H1 (cell line): ENCODE measurements at places on chromosomes 1 and 21. TPM values are rescaled to one million over a fixed set of nuclear protein-coding genes. Genes with fewer than 3 reads are reported as not detected.

GRCh38 chr21:39182484-39183271 lies 573 bp downstream of the PSMG1 start:
- no peak for DNase-seq
- H3K4me3 ChIP-seq: peak overlapping the region; percentile 88
- H3K36me3 ChIP-seq: peaks cover 9% of the 10 kb centered on the region
- peaks cover 5% of the 10 kb centered on the region; the same call in 1 of the 2 replicates for H3K4me1 ChIP-seq
- H3K27me3 ChIP-seq: no peaks in the 10 kb centered on the region
- peak overlapping the region; percentile 89 for H3K27ac ChIP-seq

DNA sequence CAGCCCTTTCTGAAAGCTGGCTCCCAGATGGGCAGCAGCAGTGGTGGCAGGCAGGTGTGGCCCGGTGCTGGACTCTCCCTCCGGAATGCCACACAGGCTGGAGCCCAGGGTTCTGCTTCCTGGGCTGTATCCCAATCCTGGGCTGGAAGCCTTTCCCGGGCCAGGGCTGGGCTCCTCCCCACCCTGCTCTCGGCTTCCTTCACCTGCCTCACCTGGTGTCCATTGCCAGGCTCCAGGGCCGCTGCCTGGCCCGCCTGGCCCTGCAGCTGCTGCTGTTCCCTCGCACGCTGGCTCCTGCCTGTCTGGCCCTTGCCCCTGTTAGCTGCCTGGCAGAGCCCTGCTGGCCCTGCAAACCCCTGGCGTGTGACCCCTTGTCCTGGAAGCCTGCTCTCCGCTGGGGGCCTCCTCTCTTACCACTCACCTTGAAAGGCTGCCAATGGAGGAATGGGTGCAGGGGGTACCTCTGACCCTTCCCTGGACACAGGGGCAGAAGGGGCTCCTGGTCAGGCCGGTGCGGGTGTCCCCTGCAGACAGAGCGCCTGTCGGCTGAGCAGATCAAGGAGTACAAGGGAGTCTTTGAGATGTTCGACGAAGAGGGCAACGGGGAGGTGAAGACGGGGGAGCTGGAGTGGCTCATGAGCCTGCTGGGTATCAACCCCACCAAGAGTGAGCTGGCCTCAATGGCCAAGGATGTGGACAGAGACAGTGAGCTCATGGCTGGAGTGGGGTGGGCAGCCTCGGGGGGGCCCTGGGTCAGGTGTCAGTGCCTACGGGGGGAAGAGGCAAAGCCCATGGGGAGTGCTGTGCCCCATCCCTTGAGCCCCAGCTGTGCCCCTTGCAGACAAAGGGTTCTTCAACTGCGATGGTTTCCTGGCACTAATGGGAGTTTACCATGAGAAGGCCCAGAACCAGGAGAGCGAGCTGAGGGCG lies 1.1 kb downstream of the CALML6 start:
- H3K36me3 ChIP-seq: no peaks in the 10 kb centered on the region
- DNase-seq: no peak
- no peak overlapping the region for H3K27ac ChIP-seq
- H3K4me3 ChIP-seq: no peak overlapping the region

Gene LENEP
- 1.2 and 1.3 TPM in 2 replicates for total RNA-seq

GRCh38 chr1:38721816-38722215 lies 137.8 kb downstream of the RRAGC start:
- H3K4me3 ChIP-seq: no peak overlapping the region

GRCh38 chr1:209364716-209365115 lies 218.8 kb upstream of the CAMK1G start:
- H3K4me1 ChIP-seq: peaks cover 7% of the 10 kb centered on the region; the same call in 1 of the 2 replicates
- no peaks in the 10 kb centered on the region for H3K27me3 ChIP-seq
- H3K27ac ChIP-seq: no peak overlapping the region
- H3K4me3 ChIP-seq: no peak overlapping the region

GRCh38 chr21:39851002-39851618 lies 16.1 kb upstream of the PCP4 start:
- no peaks in the 10 kb centered on the region for H3K4me1 ChIP-seq
- H3K27ac ChIP-seq: no peak overlapping the region
- DNase-seq: no peak
- no peaks in the 10 kb centered on the region; the same call in 1 of the 2 replicates for H3K36me3 ChIP-seq

DNA sequence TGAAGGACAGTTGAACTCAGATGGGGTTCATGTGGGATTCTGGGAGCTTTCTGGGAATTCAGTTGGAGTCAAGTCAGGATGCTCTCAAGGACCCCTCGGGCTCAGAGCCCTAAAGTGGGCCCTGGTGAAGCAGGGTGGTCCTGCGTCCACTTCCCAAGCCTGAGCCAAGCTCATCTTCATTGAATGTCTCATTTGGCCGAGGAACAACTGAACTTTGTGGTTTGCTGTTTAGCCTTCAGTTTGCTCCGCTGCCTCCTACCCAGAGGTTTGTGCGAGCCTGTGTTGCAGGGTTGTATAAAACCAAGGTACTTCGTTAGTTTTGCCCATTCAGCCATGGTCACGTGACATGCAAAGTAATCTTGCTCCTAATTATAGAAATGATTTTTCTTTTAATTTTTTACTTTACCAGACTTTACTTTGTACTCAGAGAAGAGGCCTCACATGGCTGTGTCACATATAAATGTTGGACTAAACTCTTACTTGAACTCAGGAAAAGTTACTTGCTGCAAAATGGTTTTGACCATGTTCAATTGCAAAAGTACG lies 49.7 kb downstream of the B3GALT5 start:
- no peak overlapping the region for H3K4me3 ChIP-seq
- H3K27ac ChIP-seq: no peak overlapping the region

GRCh38 chr1:205285381-205286101 lies 36.0 kb downstream of the NUAK2 start:
- H3K4me3 ChIP-seq: no peak overlapping the region
- DNase-seq: no peak
- H3K36me3 ChIP-seq: no peaks in the 10 kb centered on the region
- H3K4me1 ChIP-seq: peaks cover 14% of the 10 kb centered on the region
